Gastrocnemius medialis (tissue), 4 donors: ENCODE measurements at places on chromosomes 4 and X.

DNA sequence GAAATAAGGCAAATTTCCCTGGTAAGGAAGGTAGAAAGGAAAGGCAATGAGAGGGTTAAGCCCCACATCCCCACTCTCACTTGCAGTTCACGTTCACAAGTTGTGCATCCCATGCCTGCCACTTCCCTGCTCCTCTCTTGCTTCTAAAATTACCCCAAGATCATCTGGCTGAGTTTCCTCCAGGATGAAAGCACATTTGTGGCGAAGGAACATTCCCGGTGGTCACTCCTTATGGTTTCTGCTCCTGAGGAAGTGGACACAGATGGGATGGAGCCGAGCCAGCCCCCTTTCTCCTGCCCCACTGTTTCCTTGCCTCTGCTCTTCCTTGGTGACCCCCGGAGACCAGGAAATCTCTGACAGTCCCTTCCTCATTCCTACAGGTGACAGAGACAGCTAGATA is 37.5 kb downstream of the SPINK2 start:
- H3K27me3 ChIP-seq = no peaks in the 10 kb centered on the region
- H3K4me1 ChIP-seq = no peaks in the 10 kb centered on the region
- no peak for DNase-seq
- no peak overlapping the region for H3K27ac ChIP-seq

DNA sequence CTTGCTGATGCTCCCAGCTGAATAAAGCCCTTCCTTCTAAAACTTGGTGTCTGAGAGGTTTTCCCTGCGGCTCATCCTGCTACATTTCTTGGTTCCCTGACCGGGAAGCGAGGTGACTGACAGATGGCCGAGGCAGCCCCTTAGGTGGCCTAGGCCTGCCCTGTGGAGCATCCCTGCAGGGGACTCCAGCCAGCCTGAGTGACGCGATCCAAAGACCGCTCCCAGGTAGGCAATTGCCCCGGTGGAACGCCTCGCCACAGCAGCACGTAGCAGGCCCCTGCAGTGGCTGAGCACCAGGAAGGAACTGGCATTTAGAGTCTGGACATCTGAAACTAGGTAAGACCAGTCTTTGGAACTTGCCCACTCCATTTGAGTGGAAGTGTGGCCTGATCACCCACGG is 139.6 kb downstream of the RELL1 start:
- H3K36me3 ChIP-seq = no peaks in the 10 kb centered on the region
- H3K27me3 ChIP-seq = no peaks in the 10 kb centered on the region
- no peak overlapping the region for H3K4me3 ChIP-seq
- H3K4me1 ChIP-seq = no peaks in the 10 kb centered on the region
- no peak overlapping the region for H3K27ac ChIP-seq
- DNase-seq = no peak

DNA sequence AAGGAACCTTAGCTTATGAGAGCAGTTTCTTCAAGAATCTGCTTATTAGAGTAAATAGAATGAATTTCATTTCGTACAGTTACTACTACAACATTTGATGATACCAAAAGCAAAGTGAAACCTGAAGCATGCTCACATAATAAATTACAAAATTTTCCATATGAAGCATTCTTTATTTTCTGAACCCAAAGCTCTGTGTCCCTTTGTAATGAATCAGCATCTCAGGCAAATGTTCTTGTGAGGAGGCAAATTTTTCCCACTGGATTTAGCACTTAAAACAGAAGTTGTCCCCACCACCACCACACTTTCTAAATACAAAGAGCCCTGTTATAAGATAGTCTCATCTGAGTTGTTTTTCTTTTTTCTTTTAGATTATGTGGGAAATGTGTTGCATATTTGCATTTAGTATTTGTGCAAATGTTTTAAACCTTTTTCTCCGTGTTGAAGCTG is 70.7 kb upstream of the NFKB1 start:
- H3K36me3 ChIP-seq = no peaks in the 10 kb centered on the region
- no peak for DNase-seq
- H3K27ac ChIP-seq = peak overlapping the region; percentile 70
- H3K4me1 ChIP-seq = no peaks in the 10 kb centered on the region

GRCh38 chrX:153645151-153645550 is 1.9 kb upstream of the DUSP9 start:
- H3K36me3 ChIP-seq = no peaks in the 10 kb centered on the region
- H3K4me1 ChIP-seq = no peaks in the 10 kb centered on the region
- no peak overlapping the region for H3K27ac ChIP-seq
- H3K27me3 ChIP-seq = peaks cover 71% of the 10 kb centered on the region
- no peak for DNase-seq
